ENCODE measurements at places on chromosomes 7 and 10. TPM values are rescaled to one million over a fixed set of nuclear protein-coding genes. Genes with fewer than 3 reads are reported as not detected.

Gene LIPM
- total RNA-seq = not detected

Gene ADGRA1
- total RNA-seq = not detected

Gene CPVL
- 28.5 TPM for total RNA-seq

Gene OPALIN
- total RNA-seq = not detected

Gene PIK3CG
- total RNA-seq = 3.8 TPM

Gene DRGX
- not detected for total RNA-seq

Gene BUD31
- total RNA-seq = 62.6 TPM

Data from esophagus muscularis mucosa (tissue), 4 donors.